ENCODE measurements at places on chromosomes 3 and 15.

GRCh38 chr3:98900265-98901118 lies 1.0 kb downstream of the DCBLD2 start:
- no peak for DNase-seq

- no peak for DNase-seq
Observed at GRCh38 chr15:53580366-53580765, 179.1 kb downstream of the WDR72 start.

DNA sequence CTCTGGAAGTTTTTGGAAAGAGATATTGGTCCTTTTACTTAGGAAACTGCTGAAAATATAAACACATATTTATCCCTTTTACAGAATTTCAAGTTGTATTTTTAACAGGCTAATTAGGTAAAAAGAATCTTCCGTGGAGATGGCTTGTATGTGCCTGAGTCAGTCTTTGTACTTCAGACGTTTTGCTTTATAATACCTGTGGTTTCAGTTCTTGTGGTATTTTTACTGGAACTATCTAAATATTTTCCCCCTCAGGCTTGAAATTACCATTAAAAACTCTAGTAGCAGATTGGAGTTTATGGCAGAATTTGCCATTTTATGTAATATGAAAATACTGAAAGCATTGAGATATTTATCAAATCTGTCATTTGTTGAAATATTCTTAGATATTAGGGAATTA lies 151.6 kb upstream of the CGNL1 start:
- no peak for DNase-seq

DNA sequence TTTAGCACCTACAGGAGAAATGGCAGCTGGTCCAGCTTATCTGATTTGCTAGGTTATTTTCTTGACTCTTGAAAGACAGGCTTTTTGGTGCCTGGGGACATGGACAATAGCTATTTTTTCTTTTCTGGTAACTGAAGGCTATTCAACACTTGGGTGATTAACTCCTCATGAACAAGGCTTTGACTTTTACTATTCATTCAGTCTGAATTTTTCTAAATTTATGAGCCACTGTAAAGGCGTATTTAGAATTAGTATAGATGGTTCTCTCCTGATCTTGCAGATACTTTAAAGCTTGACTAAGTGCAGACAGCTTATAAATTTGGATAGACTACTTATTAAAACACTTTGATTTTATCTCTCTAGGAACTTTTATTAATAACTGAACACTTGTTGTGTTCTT lies 18.4 kb upstream of the GFM1 start:
- DNase-seq = no peak

DNA sequence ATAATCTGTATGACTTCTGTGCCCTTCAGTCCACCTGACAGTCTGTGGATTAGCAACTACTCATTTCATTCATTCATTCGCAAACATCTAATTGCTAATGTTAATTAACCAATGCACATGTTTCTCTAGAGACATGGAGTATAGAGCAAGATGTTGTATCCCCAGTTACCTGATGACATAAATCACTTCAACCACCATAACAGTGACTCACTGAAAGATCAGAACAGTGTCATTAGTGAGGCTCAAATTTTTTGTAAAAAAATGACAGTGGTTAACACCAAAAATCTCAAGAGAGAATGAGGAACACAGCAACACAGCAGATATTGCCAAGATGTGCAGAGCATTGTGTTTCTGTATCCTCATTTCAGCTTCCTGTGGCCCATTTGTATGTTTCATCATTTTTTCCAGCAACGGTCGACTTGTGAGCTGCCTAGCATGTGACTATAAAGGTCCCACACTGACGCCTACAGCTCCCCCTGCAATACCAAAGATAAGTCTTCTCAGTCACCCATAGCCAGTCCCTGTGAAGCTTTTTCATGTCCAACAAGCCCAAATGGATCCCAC lies 3.7 kb upstream of the PLD1 start:
- DNase-seq = no peak

- DNase-seq = no peak
Observed at GRCh38 chr3:101902041-101902440, 52.7 kb downstream of the NFKBIZ start.

DNA sequence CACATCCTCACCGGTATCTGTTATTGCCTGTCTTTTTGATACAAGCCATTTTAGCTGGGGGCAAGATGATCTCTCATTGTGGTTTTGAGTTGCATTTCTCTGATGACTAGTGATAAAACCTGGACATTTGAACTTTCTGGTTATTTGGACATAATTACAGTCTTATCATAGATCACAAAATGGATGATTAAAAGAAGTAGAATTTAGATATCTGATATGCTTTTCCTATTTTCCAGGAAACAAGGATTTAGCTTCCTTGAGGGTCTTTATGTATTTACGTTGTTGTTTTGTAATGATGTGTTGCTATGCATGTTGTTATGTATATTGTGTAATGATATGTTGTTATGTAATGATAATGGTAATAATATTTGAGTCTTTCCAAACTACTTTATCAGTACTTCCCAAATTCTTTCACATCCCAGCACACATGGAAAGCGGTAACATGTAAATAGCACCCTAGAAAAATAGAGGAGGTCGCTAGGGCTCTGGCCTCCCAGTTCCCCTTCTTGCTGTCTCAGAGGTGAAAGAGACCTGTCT lies 53.8 kb downstream of the GJD2 start:
- no peak for DNase-seq

DNA sequence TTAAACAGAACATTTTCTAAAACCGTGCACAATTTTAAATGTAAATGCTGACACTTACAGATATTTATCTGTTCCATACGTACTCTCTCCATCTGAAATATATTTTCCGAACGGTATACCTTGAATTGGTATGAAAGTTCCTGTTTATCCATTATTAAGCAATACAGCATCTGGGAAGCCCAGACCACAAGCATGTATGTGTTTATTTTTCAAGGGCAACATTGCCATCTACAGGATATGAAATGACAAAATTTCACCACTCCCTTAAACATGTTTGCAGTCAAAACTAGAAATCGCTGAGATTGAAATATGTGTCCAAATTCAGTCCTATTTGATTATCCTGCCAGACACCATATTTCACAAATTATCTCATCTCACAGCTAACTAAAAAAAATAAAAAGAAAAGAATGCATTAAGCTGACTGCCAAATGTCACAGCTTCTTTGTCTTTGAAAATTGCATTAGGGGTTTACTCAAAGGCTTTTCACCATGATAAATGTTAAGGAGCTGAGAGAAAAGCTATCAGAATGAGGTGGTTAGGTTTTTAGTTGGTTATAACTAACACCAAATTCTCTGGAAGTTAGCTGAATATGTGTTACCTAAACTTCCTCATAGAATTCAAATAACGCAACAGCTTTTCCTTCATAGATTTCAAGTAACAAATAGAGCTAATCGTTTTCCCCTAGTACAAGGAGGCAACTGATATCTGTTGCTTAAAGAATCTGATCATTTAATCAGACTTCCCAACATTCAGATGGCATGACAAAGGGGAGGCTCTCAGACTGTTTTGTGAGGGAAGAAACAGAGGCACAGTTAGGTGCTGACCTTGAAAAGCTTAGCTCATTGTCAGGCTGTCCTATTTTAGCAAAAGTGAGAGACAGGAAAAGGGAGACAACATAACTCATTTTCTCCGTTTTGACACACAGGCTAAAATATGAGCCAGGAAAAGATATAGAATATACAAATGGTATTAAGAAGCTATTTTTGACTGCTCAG lies 533.1 kb downstream of the TBL1XR1 start:
- DNase-seq = no peak

GRCh38 chr3:28386049-28386448 lies 37.4 kb upstream of the AZI2 start:
- DNase-seq = no peak

DNA sequence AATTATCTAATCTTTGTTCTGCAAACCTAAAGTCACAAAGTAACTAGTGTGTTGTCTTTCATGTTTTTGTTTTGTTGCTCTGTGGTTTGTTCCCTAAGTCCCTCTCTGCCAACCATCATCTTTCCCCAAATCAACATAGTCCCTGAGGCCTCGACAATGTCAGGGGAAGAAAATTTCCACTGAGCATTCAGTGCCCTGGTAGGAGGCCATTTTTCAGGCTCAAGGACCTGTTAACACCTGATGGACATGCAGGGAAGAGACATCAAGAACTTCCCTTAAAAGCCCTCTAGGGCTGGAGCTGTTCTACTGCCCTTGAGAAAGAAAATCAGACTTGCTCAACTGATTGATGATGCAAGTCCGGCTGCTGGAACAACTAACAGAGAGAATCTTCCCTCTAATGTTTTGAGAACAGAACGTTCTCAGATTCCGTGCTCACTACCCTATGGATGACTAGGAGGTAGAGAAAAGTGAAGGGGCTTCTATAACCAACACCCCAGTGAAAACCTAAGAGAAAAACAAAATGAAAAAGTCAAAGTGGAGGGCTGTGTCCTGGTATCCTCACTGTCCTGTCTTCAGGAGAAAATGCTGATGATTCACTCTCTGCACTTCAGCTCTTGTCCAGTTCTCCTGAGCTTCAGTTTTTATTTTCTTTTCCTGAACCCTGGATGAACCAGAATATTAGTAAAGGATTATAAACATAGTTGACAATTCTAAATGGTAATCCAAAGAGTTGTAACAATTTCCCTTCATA lies 373.1 kb downstream of the FOXP1 start:
- DNase-seq = no peak

DNA sequence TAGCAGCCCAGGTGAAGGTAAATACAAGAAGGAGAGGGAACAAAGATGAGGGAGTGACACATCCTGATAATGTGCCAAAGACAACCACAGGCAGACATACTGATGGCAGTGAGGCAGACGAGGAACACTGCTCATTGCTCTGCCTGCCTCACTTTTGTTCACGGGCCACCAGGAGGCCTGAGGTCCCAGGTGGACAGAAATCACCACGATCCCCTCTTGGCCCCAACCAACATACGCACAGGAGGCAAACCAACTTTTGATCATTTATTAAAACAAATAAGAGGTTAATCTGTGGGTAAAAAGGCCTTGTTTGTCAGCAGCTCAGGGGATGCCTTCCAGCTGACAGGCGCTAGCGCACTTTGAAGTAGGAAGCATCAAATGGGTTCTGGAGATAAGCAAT lies 4.2 kb downstream of the ALG1L2 start:
- DNase-seq = no peak

DNA sequence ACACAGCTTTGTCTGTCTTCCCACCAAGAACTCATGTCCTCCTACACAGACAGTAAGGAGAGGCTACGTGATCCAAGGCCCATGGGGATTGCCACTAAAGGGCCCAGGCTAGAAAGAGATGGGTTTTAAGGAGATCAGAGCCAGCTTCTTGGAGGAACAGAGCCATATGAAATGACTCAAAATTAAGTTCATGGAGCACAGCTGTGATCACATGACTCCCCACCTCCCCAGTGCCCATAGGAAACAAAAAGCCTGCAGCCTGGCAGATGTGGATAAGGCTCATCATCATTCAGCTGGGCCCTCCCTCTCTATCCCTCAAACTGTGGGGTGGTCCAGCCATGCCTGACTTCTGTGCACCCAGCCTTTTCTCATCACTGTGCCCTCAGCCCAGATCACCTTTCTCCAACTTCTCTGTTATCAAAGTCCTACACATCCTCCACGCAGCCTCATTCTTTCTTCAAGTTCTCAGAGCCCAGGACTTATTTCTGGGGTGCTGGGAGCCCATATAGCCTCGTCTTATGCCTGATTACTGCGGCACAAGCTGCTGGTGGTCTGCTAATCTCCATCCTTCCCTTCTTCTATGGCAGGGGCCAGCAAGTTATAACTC lies 137.6 kb downstream of the SMAD6 start:
- no peak for DNase-seq

DNA sequence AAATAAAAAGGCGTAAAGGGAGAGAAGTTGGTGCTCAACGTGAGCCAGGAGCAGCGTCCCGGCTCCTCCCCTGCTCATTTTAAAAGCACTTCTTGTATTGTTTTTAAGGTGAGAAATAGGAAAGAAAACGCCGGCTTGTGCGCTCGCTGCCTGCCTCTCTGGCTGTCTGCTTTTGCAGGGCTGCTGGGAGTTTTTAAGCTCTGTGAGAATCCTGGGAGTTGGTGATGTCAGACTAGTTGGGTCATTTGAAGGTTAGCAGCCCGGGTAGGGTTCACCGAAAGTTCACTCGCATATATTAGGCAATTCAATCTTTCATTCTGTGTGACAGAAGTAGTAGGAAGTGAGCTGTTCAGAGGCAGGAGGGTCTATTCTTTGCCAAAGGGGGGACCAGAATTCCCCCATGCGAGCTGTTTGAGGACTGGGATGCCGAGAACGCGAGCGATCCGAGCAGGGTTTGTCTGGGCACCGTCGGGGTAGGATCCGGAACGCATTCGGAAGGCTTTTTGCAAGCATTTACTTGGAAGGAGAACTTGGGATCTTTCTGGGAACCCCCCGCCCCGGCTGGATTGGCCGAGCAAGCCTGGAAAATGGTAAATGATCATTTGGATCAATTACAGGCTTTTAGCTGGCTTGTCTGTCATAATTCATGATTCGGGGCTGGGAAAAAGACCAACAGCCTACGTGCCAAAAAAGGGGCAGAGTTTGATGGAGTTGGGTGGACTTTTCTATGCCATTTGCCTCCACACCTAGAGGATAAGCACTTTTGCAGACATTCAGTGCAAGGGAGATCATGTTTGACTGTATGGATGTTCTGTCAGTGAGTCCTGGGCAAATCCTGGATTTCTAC lies at the start of gene RARB:
TSS of gene RARB (plus strand) at position 322 of the 847 bp plus-strand sequence. CDS start at position 791, 469 bp downstream.
- DNase-seq = no peak

DNA sequence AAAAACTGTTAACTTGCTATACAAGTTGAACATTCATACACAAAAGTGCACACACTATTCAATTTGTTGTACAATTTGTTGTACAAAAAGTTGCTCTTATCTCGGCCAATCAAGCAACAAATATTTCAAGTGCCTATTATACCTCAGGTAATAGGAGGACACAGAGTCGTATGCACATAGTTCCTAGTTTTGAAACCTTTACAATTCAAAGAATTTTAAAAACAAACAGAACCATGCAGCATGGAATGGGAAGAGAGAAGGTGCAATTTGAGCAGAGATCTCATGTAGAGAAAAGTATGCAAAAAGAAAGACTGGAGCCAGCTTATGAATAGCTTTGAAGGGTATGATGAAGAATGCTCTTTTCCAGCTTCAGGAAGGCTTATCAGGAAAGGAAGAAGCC lies 46.5 kb upstream of the ARPP19 start:
- no peak for DNase-seq

DNA sequence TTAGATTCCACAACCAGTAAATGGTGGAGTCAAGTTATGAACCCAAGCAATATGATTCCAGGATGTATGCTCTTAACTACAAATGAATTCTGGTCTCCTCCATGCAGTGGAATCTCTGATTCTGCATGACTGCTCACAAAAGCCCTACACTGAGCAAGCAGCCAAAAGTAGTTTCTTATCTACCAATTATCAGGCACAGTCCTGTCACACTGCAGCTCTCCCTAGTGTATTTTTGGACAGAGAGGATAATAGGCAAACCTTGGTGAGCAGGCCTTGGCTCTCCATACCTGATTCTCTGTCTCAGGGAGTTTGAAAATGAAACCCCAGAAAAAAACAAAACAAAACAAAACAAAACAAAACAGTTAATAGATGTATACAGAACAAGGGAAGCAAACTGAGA lies 3.5 kb upstream of the SSR3 start:
- no peak for DNase-seq

DNA sequence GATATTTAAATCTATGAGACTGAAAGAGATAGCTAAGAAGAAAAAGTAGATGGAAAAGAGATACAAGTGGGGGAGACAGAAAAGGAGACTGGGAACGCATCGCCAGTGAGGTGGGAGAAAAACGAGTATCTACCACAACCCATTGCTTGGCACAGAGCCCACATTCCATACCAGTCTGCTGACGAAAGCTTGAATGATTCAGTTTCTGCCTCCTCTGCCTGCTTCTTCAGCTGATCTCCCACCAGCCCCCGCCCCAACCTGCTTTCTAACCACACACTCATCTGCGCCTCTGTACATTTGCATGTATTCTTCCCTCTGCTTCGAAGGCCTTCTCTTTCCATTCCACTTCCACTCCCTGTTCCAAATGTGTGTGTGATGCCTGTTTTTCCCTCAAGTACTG lies 188.1 kb downstream of the USP13 start:
- DNase-seq = no peak

Measured in activated CD8-positive, alpha-beta memory T cell treated with anti-CD3 and anti-CD28 coated beads for 1 hour (primary cell).